ENCODE measurements at places on chromosomes 3 and 15.

GRCh38 chr3:129795186-129796010 lies 98.1 kb downstream of the TMCC1 start:
- DNase-seq: no peak

GRCh38 chr15:74787251-74788041 lies 5.6 kb downstream of the CSK start:
- DNase-seq: no peak

DNA sequence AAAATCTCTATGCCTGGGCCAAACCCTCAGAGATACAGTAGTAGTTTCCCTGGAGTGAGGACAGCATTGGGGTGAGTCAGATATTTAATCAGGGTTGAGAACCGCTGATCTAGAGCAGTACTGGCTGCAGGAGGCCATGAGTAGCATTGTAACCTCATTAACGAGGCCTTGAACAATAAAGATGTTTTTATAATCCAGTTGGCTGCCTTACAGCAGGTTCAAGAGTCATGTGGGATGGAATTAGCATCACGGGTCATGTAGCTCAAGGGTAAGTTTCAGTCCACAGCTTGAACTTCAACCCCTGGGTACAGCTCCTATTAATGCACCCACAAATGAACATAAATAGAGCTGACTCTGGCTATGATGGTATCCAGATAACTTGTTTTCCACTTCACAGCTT lies 5.1 kb downstream of the HPS3 start:
- DNase-seq: no peak

- DNase-seq: no peak
These were observed 55.2 kb upstream of the GBE1 start for GRCh38 chr3:81816473-81817250.

DNA sequence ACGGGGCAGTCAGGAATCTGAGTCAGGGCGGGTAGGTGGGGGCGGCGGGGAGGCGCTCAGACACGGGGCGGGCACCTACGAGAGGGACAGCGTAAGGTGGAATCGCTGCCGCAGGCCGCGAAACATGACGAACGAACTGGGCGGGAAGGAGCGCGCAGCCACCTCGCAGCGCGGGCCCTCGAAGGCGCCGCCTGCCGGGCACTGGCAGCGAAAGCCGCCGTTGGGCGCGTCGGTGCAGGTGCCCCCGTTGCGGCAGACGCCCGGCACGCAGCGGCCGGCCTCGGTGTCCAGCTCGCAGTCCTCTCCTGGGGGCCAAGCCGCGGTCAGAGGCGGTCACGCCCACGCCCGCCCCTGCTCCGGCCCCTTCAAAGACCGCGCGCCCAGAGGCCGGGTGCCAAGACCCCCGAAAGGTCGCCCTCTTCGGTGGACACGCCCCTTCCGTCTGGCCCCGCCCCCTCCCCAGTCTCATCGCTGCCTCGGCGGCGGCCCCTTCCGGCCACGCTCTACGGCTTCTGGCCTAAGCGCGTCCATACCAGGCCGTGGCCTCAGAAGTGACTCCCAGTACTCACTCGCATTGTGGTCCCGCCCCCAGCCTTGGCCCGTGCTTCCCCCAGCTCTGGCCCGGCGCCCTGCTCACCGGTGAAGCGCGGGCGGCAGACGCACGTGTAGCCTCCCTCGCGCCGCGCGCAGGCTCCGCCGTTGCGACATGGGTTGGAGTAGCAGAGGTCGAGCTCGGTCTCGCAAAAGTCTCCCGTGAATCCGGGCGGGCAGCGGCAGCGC lies 6.4 kb downstream of the CELSR3 start:
- no peak for DNase-seq

- DNase-seq: no peak
These were observed 43.7 kb upstream of the ADPGK start for GRCh38 chr15:72827226-72827625.

DNA sequence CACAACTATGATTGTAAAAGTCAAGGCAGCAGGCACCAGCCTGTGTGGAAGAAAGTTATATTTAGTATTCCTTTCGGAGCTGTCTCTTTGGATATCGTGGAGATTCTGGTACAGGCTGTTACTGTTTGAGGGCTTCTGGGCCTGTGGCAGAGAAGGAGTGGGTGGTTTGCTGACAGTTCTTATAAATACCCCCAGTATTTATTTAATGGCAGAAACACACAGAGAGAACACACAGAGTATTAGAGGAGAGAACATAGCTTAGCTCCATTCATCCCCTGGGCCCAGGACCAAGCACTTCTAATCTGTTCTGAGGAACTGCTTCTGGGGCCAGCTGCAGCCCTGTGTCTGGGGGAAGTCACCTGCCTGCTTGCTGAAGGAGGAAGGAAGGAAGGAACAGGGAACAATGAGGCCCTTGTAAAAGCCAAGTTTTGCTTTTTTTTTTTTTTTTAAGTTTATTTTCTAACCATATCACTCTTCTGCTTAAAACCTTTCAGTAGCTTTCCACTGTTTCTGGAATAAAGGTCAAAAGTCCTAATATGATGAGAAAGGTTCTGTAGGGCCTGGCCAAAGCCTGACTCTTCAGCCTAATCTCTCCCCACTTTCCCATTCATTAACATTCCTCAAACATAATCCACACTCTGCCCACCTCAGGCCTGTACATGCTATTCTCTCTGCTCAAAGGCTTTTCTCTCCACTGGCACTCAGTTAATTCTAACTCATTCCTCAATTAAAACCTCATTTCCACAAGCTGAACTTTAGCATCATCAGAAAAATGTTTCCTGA lies 11.8 kb upstream of the PP2D1 start:
- no peak for DNase-seq

DNA sequence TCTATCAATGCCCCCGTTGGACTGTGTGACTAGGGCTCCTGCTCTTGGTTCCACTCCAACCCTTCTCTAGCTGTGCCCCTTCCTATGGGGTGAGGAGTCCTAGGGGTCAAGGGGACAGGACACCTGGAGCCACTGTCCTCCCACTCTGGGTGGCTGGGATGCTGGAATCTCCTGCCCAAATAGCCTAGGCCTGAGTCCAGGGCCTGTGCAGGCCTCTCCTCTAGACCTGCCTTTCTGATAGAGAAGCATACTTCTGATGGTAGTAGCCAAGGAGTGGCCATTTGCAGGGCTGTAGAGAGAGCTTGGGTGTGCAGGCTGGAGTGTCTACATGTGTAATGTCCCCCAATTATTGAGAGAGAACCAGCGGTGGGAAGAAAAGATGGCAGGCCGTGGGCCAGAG lies 54.2 kb downstream of the ITGA11 start:
- no peak for DNase-seq

DNA sequence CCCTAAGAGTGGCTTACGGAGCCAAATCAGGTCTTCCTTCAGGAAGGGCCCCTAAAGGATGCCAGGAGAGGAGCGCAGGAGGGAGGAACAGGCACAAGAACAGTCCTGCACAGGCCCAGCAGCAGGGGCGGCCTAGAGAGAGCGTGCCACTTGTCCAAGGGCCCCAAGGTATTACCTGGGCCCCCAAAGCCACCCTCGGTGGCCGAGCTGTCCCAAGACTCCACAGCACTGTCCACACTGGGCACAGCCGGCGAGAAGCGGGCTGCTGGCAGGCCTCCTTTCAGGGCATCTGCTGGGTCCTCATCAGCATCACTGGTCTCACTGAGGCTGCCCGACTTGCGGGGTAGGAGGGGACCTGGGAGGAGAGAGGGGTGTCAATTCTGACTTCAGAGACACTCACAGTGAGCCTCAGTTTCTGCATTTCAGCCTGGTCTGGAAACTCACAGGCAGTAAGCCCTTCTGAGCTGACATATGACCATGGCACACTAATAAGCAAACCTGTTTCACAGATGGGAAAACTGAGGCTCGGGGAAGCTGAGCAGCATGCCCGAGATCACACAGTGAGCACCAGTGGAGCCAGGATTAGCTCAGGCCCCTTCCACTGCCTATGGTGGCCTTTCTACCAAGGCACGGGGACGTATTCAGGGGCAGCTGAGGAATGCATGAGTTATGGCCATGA lies 33.4 kb downstream of the GRIP2 start:
- no peak for DNase-seq

DNA sequence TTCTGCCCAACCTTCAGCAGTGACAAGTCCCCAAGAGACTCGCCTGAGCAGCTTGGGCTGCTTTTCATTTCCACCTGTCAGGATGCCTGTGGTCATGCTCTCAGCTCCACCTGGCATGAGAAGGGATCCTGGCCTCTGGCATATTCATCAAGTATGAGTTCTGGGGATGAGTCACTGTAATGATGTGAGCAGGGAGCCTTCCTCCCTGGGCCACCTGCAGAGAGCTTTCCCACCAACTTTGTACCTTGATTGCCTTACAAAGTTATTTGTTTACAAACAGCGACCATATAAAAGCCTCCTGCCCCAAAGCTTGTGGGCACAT lies 3.5 kb downstream of the MYD88 start:
- no peak for DNase-seq

- DNase-seq: no peak
These were observed 11.0 kb downstream of the ETV5 start for GRCh38 chr3:186097663-186098451.

- DNase-seq: no peak
These were observed 27.6 kb upstream of the ADAMTS9 start for GRCh38 chr3:64715211-64715982.

DNA sequence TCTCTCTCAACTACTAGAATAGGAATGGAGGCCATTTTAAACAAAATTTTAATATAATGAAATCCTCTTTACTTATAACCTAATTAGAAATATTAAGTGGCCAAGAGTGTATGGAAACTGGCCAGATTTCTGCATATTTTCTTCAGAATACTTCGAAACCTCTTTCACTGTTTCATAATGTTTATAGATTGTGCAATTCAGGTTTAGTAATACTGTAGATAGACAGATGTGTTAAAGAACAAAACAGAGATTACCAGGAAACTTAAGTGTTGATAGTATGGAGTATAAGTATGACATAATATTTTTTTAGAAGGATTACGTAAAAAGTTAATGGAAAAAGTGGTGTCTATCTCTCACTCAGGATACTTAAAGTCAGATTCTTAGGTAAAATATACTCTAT lies 4.7 kb downstream of the ABHD5 start:
- DNase-seq: no peak

GRCh38 chr15:90035095-90035839 lies 34.1 kb downstream of the ZNF710 start:
- no peak for DNase-seq

- DNase-seq: no peak
These were observed 156.8 kb upstream of the ICE2 start for GRCh38 chr15:60635507-60636352.

DNA sequence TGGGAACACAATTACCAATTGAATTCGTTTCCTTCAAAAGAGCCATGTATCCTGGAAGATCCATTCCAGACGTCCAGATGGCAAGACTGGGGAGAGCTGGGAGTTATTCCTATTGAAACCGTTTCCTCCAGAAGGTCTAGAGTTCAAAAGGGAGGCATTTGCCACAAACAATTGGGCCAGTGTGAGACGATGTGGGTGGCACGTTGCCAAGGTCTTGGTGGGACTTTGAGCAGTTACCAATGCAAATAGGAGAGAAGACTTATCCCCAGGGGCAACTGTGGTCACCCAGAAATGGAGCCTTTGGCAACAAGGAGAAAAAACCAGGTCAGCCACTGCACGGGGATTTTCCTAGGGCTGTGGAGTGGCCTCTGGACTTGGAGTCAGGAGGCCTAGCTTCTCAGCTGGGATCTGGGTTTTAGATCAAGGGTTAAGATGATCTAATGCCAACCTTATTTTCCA lies 29.6 kb upstream of the TLE3 start:
- no peak for DNase-seq

- no peak for DNase-seq
These were observed 13.1 kb upstream of the SEC13 start for GRCh38 chr3:10334042-10334441.

DNA sequence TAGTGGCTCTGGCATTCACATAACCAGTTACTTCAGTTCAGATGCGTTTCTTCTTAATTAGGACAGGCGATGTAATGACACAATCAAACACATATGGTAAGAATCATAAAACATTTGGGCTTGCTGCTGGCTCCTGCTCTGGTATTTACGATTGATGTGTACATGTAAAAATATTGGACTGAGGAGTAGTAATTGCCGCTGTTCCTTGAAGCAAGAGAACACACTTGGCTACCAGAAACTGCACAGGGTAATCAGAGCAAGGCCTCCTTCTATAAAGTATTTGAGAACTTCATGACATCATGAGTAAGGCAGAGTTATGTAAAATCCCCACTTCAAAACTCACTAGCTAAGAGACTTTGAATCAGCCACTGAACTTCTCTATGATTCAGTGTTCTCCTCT lies 158.1 kb downstream of the SSR3 start:
- no peak for DNase-seq

- DNase-seq: no peak
These were observed 411.1 kb downstream of the SOX2 start for GRCh38 chr3:182122779-182123178.

GRCh38 chr3:31132132-31132769 lies 237.8 kb upstream of the GADL1 start:
- DNase-seq: no peak

DNA sequence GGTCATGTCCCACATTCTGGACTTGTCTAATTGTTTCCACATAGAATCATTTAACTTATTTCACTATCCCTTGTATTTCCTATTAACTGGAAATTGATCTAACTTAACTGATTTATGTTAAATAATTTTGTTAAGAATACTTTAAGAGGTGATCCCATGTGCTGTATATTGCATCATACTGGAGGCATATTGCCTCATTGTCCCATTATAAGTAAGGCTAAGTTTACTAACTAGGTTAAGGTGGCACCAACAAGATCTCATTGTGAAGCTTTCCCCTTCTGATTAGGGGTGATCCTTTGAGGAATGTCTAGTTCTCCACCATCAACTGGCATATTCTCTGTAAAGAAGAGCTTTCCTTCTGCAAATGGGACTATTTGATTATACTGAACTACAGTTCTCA lies 24.4 kb downstream of the MAP1A start:
- DNase-seq: no peak

DNA sequence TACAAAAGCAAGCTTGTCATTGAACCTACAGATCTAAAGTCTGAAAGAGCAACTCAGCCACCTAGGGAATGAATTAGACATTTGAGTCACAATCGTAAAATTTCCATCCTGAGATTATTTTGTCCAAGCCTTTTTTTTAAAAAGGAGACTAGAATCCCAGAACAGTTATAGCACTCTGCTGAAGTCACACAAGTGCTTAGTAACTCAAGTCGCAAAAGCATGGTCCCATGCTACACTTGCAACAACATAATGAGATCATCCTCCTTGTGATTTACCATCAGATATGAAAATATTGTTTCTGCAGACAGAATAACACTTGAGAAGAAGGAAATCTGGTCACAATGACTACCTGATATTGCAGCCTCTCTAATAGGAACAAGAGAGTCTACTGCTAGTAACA lies 106.7 kb downstream of the ZIC4 start:
- no peak for DNase-seq

GRCh38 chr3:43028678-43029490 lies 49.8 kb downstream of the GASK1A start:
- DNase-seq: no peak

GRCh38 chr3:186534113-186534669 lies 10.0 kb downstream of the CRYGS start:
- no peak for DNase-seq

DNA sequence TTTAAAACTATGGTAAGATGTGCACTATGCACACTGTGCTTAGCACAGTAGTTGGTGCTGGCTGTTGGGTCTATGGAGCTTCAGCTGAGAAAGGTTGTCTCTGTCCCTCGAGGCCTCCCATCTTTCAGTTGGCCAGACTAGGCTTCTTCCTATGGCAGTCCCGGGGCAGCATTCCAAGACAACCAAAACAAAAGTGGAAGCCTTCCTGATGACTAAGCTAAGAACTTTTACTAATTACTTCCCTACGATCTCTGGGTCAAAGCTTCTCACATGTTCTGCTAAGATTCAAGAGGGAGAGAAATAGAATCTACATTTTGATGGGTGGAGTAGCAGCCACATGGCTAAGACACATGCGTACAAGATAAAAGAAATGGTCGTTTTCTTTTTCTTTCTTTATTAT lies 342.8 kb downstream of the TUSC7 start:
- no peak for DNase-seq

Measured in D721Med (cell line).